ENCODE measurements at places on chromosomes 5 and 9.

- DNase-seq, result no peak
These were observed 1945.9 kb upstream of the NUDT12 start for GRCh38 chr5:105508519-105508918.

DNA sequence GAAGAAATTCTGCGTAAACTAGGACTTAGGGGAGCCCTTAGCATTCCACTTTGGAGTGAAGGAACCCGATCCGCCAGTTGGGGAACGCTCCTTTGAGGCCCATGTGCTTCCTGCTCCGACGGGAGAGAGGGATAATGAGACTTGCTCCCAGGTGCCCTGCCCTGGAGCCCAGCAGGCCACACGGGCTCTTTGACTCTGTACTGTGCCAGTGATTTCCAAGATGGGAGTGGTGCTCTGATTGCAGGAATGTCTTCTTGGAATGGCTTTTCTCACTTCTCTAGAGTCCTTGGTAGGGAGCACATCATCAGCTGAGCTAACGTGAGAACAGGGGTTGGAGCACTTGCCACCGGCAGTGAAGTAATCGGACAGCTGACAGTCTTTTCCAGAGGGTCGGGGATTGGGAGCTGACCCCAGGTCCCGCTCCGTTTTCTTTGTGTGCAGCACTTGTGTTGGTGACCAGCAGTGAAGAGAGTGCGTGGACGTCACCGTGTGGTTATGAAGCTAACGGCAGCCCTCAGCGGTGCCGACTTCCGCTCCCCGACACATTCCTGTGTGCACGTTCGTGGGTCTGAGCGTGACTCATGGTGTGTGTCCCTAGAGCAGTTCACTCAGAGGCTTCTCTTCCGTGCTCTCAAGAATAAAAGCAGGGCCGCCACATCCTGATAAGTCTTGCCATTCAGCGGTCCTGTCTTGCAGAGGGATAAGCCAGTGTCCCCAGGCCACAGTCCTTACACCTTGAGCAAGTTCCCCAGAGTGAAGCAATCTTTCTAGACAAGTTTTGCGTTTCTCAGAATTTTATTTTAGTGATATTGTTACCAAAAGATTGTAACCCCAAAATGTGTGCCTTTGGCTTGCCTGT lies 25.6 kb downstream of the ABL1 start:
- DNase-seq, result no peak

- no peak for DNase-seq
These were observed 1106.7 kb downstream of the DTWD2 start for GRCh38 chr5:117881426-117882230.

DNA sequence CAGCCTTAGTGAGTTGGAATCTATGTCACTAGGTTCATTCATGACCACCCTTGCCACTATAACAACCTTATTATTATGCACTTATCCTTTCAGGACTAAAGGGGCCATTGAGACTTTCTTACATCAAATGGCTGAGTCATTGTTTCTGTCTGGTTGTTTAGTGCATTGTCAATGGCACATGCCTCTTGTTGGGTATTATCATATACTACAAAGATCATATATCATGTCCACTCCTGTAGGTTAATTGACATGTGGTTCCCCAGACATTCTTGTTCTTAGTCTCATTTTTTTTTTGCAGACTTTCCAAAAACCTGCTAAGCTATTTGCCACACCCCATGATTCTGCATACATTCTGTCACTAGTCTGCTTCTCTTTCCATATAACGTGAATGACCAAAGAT lies 66.7 kb upstream of the PRDM9 start:
- DNase-seq, result no peak

DNA sequence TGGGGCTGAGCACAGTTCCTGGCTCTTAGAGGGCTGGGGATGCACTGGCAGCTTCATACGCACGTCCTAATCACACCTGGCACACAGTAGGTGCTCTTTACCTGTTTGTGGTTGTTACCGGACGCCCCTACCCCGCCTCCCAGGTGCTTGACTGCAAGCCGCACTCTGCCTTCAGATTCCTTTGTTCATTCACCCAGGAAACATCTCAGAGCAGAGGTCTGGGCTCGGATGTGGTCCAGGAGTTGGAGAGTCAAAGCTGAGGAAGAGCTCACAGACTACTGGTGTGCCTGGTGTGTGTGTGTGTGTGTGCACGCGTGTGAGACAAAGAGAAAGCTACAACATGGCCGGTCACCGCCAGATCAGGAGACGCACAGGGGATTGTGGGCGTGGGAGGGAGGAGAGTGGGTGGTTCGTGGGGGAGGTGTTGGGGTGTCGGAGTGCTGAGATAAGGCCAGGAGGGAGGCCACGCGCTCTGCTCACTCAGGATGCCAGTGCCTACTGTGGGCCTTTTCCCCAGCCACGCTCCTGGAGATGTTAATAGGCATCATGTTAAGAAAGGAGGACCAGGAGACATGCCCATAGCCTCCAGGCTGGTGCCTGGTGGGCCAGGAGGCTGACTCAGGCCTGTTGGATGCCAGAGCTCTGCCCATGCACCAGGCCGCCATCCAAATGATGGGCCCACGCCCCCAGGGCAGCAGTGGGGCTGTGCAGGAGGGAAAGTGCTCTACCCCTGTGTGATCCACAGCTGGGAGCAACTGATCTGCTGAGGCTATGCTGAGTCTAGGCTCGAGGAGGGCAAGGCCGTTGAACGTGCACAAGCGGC lies 39.9 kb downstream of the CRB2 start:
- DNase-seq, result no peak

DNA sequence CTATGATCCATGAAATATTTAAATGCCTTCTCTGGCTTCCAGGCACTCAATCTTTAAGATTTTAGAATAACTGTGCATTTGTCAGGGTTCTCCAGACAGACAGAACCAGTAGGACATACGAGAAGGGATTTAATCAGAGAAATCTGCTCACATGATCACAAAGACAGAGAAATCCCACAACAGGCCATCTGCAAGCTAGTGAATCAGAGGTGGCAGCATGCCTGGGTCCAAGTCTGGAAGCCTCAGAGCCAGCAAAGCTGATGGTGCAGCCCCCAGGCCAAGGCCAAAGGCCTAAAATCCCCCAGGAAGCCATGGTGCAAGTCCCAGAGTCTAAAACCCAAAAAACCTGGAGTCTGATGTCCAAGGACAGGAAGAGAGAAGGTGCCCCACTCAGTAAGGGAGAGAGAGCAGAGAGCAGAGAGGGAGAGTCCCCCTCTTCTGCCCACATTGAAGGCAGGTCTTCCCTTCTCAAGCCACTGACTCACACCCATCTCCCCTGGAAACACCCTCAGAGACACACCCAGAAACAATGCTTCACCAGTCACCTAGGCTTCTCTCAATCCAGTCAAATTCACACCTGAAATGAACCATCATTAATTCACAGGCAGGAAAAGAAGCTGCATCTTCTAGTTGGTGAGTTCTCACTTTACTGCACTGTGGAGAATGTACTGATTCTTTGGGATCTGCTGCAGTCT lies 48.7 kb downstream of the CAMSAP1 start:
- DNase-seq, result no peak

DNA sequence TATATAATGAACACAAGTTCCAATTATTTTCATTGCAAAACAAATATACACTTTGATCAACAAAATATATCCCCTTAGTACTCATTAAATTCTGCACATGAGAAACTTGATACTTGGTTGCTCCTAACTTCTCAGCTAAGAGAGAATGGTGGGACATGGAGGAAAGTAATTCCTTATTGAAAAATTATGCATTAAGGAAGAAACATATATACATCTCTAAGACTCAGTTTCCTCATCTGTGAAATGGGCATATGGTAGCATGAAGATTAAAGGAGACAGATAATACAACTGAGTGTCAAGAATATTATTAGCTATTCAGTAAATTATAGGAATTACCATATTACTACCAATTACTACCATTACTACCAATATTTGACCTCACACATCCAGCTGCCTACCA lies 85.8 kb downstream of the CRB2 start:
- DNase-seq, result no peak

GRCh38 chr9:98960409-98960808 lies 16.7 kb downstream of the COL15A1 start:
- no peak for DNase-seq

GRCh38 chr5:136020001-136020382 lies 8.8 kb upstream of the TGFBI start:
- no peak for DNase-seq

- no peak for DNase-seq
These were observed 825.0 kb downstream of the TLR4 start for GRCh38 chr9:118529210-118529609.

- DNase-seq, result no peak
These were observed 97.8 kb downstream of the GPR21 start for GRCh38 chr9:123131258-123131657.

GRCh38 chr9:34590381-34591247 lies 1.1 kb upstream of the CNTFR start:
- no peak for DNase-seq

- no peak for DNase-seq
These were observed 1.3 kb downstream of the FGF10 start for GRCh38 chr5:44387921-44388320.

DNA sequence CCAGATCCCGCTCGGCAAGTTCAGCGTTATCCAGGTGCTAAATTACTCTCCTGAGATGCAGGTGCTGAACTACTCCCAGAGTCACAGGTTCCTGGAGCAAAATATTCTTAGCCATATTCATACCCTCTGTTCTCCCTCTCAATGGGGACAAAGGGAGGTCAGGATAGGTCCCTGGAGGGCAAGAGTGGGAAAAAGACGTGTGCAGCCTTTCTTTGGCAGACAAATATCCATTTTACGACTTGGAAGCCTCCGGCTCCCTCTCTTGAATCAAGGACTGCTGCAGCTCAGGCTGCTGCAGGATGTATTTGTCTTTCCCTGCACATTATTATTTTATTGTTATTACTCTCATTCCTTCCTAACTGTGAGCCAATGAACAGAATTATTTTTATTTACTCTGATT lies 590.2 kb downstream of the NR2F1-AS1 start:
- DNase-seq, result no peak

GRCh38 chr9:136373300-136374182 lies at the start of gene CARD9:
Gene CARD9, minus strand, starts transcription at chr9:136373669. Its CDS starts 1,591 bp downstream, at chr9:136372078.
- peak; percentile 35 for DNase-seq

DNA sequence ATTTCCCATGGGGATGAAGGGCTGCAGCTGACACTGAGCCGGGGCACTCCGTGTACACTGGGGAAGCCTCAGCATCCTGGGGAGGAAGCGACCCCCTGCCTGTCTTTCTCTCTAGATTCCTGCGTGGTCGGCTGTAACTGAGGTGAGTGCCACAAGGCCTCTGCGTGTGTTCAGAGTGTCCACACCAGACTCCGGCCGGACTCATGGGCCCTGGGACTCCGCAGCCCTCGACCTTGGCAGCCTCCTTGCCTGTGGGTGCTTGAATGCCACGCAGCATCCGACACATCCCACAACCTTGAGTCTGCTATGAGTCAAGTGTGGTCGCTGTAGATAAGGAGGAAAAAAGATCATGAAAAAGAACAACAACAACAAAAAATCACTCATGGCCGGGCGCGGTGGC lies 23.4 kb downstream of the PAEP start:
- DNase-seq, result no peak

DNA sequence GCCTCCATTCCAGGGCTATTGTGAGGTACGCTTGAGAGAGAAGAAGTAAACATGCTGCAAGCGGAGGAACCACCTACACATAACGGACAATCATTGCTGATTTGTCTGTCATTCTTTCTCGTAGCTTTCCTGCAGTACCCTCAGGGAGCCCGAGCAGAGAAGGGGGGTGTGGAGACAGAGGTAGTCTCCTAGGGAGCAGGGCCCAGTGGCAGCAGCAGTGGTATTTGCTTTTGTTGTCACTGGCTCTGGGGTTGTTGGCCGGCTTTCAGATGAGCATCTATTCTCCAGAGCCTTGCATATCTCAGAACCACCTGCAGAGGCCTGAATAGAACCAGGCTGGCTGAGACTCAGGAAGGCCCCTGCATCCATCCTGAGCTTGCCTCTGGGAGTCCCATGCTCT lies 19.9 kb downstream of the ENHO start:
- DNase-seq, result no peak

DNA sequence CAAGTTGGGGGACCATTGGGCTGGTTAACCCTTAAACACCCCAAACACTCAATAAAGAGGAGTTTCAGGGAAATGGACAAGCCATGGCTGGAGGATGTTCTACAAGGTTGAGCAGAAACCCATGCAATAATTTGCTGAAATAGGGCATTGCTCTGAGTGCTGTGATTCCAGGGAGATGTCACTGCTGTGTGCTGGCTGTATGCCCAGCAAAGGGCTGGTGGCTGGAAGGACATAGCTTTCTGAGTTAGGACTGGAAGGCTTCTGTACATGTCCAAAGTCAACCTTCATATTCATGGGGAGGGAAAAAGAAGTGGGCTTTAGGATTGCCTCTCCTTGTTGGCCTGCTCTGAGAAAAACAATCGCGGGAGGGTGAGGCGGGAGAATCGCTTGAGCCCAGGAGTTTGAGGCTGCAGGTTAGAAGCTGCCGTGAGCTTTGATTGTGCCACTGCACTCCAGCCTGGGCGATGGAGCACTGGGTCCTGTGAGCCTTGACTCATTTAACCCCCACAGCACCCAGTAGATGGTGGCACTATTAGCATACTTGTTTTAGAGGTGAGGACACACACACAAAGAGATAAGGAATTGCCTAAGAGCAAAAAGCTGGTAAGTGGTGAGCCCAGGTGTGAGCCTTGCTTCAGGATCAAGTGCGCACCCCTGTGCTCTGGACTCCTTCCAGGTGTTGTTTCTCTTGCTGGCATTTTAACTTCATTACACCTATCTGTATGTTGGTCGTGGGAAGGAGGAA lies 20.4 kb downstream of the IL12B start:
- DNase-seq, result no peak

DNA sequence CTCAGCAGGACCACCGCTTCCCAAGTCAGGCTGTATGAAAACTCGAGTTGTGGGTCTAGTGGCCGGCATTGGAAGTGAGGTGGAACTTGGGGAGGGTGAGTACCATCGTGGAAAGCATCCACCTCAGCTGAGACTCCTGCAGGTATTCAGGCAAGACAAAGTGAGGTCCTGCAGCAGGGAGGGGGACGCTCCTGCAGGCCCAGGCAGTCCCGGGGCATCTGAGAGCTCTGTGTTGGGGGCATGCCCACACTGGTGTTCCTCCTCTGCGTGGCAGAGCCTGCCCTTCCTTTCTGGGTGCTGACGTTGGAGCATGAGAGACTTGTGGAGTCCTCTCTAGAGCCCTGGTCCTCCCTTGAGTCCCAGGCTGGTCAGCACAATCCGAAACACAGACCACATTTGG lies 187.7 kb downstream of the CACNA1B start:
- no peak for DNase-seq

DNA sequence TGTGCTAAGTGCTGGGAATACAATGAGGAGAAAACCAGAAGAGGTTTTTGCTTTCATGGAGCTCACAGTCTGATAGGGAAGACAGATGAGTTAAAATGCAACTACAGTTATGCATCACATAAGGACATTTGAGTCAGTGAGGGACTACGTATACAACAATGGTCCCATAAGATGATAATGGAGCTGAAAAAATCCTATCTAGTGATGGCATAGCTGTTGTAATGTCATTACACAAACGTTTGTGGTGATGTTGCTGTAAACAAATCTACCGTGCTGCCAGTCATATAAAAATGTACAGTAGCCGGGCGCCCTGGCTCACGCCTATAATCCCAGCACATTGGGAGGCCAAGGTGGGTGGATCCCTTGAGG lies 110.1 kb upstream of the RAD23B start:
- DNase-seq, result no peak

DNA sequence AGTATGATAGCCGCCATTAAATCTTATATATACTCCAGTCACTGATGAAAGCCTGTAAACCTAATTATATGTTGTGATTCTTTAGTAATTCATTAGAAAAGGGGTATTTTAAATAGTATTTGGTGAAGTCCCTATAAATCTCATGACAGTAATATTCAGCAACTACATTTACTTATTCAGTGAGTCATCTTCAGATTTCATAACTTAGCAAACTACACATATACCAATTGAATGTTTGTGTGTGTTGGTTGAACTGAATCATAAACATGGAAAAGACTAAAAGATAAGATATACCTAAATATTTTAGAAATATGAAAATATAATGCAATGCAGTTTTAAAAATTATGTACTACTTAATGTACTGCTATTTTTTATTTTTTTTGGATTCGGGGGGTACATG lies 1050.4 kb downstream of the MAT2B start:
- DNase-seq, result no peak

Data from occipital lobe (tissue), 3 donors.